ENCODE measurements at places on chromosomes 16 and 17.
A peak's percentile ranks its signal among the peaks of the same experiment; 100 is the strongest.

- no peak for DNase-seq
Measured at GRCh38 chr17:69779378-69780214, 295.4 kb upstream of the KCNJ16 start.

- no peak for DNase-seq
Measured at GRCh38 chr17:9684955-9685621, 39.8 kb downstream of the USP43 start.

DNA sequence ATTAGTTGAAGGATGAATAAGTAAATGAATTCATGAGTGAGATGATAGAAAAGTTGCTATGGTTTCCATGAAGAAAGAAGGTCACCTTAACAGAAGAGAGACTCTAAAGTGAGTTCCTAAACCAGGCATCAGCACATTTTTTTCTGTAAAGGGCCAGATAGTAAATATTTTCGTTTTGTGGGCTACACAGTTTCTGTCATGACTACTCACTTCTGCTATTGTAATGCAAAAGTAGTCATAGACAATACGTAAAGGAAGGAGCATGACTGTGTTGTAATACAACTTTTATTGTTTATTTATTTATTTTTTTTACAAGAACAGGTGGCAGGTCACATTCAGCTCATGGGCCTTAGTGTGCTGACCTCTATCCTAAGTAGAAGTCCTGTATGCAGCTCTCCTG lies 426.1 kb upstream of the DYNLRB2 start:
- DNase-seq, result no peak

GRCh38 chr16:79361132-79361751 lies 239.3 kb downstream of the MAF start:
- no peak for DNase-seq

DNA sequence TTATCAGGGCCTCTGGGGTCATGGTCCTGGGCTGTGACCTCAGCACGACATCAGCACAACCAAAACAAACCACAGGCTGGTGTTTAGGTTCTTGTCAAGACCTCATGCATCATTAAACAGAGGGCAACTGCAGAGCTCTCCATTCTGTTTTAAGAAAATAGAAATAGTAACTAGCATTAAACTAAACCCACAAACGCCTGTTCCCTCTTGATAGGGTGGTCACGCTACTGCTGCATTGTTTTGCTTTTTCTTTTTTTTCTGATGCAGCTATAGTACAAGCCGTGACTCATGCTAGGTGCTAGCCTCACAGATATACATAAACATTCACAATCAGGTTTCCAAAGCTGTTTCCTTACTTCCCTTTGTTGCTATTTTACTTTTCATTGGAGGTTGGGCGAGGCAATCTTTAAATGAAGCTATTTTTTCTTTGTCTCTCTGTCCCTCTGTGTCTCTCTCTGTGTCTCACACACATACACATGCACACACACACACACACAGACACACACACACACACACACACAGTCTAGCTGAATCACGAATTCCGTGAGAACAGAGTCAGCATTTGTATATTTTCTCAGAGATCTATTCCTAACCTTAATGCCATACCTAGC lies 310.3 kb downstream of the CDH13 start:
- peak; percentile 22 for DNase-seq

- DNase-seq, result no peak
Measured at GRCh38 chr16:53583401-53583800, 80.4 kb upstream of the AKTIP start.

GRCh38 chr16:57799600-57800199 lies 2.6 kb downstream of the KIFC3 start:
- DNase-seq, result no peak

DNA sequence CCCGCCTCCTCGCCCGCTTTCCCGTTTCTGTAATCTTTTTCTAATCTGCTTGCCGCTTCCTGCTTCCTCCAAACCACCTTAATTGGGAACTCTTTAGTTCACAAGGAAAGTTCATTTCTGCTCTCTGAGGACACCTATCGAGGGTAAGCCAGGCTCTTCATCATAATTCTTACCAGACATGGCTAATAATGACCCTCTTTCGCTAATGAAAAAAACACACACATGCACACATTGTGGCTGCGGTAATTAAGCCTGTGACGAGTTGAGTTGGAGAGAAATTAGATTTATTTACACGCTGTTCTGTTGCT lies 100.6 kb downstream of the ZNF423 start:
- peak; percentile 81 for DNase-seq

DNA sequence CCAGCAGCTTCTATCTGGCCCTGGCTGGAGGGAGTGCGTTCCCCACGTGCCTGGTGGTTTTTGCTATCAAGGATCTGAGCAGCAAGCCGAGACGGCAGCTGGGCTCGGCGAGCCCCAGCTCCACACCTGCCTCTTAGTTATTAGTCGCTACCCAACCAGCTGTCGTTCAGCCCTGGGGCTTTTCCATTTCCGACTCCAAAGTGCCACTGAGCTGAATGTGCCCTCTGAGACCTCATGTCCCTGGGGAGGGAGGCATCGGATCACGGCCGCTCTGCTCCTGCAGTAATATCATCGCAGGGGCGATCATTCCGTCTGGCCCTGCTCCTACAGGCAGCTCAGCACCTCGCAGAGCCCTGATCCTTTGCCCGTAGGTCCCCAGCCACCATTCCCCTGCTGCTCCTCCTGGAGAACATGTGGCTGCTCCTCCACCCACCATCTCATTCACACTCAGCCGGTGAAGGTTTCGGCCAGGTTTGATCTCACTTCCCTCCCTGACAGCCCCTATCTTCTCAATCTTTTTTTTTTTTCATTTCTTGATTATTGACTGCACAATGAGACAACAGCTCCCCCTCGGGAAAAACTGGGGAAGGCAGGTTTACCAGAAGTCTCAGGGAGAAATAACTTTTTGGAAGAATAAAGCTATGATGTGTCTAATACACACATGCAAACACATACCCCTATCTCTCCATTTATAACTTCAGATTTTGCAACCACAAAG lies 86.7 kb downstream of the ZFHX3 start:
- peak; percentile 84 for DNase-seq

- no peak for DNase-seq
Measured at GRCh38 chr17:61309362-61310256, 90.0 kb upstream of the TBX2 start.

DNA sequence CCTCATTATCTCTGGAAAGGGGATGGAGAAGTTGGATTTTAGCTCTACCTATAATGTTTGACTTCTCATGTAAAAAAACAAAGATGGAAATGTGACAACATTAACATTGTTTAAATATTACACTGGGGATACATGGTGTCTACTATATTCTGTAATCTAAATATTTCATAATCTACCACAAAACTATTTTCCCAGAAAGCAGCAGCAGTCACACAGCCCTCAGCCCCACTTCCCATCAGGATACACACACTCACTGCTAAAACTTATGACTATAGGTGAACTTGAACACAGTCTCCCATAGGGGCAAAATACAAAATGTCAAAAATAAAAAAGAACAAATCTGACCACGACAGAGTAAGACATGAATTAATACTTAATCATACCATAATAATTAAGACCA lies 95.7 kb downstream of the KANSL1 start:
- DNase-seq, result no peak

- no peak for DNase-seq
Measured at GRCh38 chr16:23840310-23840709, 4.5 kb downstream of the PRKCB start.

DNA sequence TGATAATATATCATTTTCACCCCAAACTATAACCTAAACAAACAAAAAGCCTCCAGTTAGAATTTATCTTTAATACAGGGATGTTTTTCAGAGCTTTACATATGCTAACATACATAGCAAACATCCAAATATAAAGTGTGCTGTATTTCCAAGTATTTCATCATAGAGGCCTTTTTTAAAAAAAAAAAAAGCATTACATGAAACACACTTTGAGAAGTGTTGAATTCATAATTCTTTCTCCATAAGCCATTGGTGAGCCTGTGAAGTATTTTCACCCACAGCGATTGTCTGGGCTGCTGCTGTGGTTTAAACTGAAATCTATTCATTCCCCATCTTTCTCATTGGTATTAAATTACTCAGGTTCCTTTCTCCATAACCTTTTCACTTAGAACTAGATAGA lies 503.4 kb upstream of the CDH8 start:
- no peak for DNase-seq

GRCh38 chr17:7579001-7579833 lies at the start of gene CD68:
CD68 (plus strand) TSS chr17:7579638; CDS start chr17:7579678, 40 bp downstream.
- peak; percentile 85 for DNase-seq

GRCh38 chr16:85209526-85210121 lies 97.4 kb upstream of the CIBAR2 start:
- no peak for DNase-seq

- no peak for DNase-seq
Measured at GRCh38 chr16:21190599-21190998, 20.8 kb downstream of the ZP2 start.

- no peak for DNase-seq
Measured at GRCh38 chr16:87955302-87956097, 4.3 kb downstream of the BANP start.

- peak; percentile 49 for DNase-seq
Measured at GRCh38 chr17:28494445-28495188, 11.5 kb upstream of the FOXN1 start.

GRCh38 chr16:12613131-12613991 lies 190.3 kb downstream of the CPPED1 start:
- no peak for DNase-seq

GRCh38 chr16:22126037-22126558 lies 33.8 kb downstream of the VWA3A start:
- no peak for DNase-seq

DNA sequence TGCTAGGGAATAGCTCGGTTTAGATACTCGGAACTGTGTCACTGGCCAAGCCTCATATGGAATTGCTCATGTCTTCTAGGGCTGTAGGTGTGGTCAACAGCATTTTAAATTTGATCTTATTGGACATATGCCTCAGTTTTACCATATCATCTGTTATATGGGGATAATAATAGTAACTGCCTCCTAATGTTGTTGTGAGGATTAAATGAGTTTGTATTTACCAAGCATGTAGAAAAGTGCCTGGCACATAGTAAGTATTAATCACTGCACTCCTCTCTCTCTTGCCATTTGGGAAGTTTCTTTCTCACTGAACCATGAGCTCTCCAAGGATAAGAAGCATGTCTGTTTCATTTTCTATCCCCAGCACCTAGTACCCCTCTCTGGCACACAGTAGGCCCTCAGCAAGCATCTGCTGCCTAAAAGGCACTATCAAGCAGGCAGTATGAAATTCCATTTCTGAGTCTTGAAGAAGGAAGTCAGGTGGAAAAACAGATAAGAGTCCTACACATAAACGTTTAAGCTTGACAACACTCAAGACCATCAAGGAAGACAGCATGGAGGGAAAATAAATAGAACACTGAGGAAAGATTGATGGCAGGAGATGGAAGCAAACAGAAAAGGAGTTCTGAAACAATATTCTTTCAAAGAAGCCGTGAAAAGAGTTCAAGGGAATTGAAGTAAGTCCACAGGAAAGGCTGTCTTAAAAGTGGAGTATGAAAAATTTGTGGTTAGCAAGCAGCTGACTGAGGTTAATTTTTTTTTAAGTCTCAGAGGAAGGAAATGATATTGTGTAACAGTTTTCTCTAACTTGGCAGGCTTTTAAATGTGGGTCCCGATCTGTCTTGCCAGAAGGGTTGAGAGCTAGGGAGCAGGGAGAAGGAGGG lies 2.2 kb upstream of the ATP6V0A1 start:
- DNase-seq, result peak; percentile 79

DNA sequence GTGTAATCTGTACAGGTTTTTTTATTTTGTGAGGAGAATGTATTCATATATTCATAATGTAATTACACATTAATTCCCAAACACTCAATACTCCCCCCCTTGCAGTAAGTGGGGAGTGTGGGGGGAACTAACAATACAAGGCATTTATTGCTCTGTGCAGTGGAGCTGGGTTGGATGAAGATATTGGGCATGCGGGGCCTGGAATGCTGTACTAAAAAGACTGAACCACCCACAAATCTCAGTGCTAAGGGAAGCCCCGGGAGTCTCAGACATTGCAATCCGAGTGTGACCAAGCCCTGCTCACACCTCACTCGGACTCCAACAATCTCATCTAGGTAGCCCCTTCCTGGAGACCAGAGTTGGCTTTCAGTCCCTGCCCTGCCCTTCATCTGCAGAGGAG lies 6.0 kb downstream of the PLLP start:
- no peak for DNase-seq

- DNase-seq, result peak; percentile 14
Measured at GRCh38 chr16:12500771-12501170, 302.9 kb downstream of the CPPED1 start.

GRCh38 chr17:45893725-45894021 lies 681 bp upstream of the MAPT start:
- DNase-seq, result no peak

DNA sequence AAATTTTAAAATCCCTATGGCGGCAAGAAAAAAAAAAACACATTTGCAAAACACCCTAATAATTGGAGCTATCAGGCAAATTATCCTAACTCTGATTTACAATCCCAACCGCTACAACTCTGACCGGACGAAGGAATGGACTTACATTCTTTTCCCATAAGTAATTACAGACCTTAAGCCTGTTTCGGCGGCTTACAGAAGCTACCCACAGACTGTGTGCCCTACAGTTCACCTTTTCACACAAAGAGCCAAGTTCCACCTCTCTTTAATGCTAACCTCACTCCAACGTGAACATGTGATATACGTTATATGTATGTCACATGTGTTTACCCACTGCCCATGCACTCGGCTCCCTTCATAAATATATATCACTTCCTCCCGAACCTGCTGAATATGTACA lies 8.7 kb upstream of the MEAK7 start:
- DNase-seq, result no peak
